ENCODE measurements at places on chromosomes 1 and 21.

GRCh38 chr21:19648391-19648790 lies 1244.8 kb upstream of the TMPRSS15 start:
- no peak for DNase-seq

DNA sequence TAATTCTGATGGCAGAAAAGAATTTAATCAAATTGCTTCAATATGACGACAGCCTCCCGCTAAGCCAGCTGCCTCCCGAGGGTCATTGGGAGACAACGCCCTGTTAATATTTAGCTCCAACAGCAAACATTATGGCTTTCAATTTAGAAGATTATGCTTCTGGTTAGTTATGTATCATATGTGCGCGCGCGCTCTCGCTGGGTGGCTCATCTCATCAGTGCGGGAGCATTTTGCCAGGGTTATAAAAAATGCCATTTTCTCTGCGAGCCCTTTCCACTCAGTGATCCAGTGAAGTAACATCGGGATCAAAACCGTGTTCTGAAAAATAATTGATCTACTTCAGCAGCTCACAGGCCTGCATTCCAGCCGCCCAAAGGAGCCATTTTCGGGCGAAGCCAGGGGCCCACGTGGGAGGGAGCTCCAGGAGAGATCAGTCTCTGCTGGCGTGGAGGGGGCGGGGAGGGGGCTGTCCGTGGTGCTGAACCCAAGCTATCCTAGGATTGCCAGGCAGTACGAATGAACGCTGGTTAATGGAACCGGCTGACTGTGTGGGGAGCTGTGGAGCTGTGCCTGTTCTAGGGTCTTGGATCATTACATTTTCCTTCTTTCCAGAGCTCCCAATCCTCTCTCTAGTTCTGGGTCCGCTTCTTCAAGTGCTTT lies 219.1 kb upstream of the ZC3H12A start:
- no peak for DNase-seq

DNA sequence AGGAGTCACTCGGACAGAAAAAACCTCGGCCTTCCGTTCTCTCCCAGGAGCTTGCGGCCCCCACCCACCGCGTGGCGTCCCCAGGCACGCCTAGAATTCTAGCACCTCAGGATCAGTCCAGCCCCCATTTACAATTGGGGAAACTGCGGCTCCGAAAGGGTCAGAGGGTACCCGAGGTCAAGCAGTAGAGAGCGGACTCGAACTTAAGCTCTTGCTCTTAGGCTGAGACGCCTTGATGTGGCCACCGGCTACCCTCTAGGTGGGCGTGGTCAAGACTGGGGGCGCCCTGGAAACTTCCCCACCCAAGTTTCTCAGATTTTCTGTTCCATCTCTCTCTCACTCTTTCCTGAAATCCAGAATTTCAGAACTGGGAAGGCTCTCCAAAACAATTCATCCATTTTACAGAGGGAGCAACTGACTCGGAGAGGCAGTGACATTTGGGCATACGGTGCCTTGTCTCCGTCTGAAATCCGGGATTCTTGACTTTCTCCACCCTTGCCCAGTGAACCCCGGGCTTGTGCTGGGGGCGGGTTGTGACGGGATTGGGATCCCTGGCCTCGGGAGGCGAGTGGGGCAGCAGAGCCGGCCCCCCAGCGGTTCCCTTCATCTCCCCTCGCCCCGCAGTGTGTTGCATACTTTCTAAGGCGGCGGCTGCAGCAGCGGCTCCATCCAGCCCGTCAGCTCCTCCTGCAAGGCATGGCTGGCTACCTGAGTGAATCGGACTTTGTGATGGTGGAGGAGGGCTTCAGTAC lies 777 bp downstream of the AZIN2 start:
- DNase-seq, result no peak

- DNase-seq, result no peak
These were observed 27.9 kb downstream of the MORC3 start for GRCh38 chr21:36347962-36348328.

DNA sequence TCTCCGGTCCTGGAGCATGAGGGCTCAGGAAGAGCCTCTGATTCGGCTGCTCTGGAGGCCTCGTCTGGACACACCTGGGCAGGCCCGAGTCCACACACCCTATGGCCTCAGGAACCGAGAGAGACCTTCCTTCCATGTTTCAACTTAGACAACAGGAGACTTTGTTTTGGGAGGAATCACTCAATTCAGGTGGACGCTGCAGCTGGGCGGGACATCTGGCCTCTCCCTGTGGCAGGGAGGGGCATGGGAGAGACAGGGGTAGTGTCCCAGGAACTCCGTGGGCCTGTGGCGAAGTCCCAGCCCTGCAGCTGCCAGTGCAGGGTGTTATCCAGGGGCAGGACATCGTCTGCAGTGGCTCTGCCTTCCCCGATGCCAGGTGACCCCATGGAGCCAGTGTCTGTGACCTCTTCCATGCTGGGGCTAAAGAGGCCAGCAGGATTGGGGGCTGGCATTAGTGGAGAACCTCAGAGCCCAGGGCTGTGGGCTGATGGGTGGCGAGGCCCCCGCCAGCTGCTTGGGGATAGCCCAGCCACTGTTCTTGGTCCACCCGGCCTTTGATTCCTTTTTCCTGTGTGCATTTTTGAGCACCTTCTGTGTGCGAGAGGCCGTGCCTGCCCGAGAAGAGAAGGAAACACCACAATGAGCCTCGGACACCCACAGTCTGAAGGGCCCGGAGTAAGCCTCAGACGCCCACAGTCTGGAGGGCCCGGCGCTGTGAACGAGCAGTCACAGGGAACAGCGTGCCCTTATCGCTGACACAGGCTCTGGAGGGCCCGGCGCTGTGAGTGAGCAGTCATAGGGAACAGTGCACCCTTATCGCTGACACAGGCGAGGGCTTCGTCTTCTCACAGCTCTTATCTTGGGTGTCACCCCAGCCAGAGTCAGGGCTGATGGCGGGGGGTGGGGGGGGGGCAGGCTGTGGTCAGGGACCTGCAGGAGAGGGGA lies 6.2 kb downstream of the COL18A1 start:
- DNase-seq, result no peak

- no peak for DNase-seq
These were observed 45.0 kb upstream of the DNAJC6 start for GRCh38 chr1:65264197-65264929.

- DNase-seq, result no peak
These were observed 3.6 kb downstream of the TFF1 start for GRCh38 chr21:42362700-42363099.

DNA sequence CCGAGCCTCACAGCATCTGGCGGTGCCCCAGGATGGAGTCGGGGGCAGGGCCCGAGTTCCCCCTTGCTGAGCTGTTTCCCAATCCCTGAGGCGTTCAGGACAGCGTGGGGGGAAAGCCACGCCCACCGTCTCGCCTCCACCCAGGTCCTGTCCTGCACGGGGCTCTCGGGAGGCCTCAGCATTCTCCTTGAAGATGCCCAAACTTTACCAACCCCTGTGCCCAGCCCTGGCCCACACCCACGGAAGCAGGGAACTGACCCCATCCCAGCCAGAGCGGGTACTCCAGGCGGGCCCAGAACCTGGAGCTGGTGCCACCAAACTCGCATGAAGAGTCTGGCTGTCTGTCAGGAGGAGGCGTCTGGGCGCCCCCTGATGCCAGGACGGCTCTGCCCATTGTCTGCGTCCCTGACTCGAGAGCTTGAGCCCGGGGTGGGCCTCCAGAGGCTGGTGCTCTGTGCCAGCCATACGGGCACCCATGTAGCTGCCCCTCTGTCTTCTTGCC lies 35.3 kb upstream of the POFUT2 start:
- no peak for DNase-seq

- DNase-seq, result no peak
These were observed 1.3 kb upstream of the DOCK7 start for GRCh38 chr1:62689524-62689923.

- DNase-seq, result no peak
These were observed 74.5 kb downstream of the NPHP4 start for GRCh38 chr1:5917591-5918274.

- DNase-seq, result no peak
These were observed 2.7 kb upstream of the PTPN22 start for GRCh38 chr1:113874012-113874879.

- DNase-seq, result no peak
These were observed 448 bp downstream of the G0S2 start for GRCh38 chr1:209675565-209676154.

DNA sequence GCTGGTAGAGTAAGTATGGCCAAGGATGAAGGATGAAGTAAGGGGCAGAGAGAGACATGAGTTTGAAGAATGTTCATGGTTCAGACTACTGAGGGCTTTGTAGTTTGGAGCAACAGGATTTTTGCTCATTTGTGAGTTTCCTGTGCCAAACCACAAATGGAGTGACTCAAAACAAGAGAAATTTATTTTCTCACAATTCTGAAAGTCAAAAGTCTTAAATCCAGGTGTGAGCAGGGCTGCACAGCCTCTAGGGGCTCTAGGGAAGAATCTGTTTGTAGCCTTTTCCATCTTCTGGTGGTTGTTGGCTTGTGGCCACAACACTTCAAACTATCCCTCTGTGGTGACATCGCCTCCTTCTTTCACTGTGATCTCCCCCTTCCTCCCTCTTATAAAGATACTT lies 58.9 kb downstream of the RHOU start:
- DNase-seq, result no peak

DNA sequence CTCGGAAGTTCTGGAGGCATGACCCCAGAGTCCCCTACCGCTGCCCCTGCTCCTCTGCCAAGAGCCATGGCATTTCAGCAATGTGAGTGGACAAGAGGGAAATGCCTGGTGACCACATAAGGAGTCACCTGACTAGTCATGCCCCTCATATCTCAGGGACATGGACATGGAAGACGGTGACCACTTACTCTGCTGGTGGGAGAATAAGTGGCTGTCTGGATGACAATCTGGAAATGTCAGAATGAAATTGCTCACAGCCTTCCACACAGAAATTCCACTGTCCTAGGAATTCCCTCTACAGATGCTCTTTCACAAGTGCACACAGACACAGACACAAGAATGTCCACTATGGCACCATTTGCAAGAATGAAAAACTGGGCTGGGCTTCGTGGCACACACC lies 24.3 kb upstream of the PLEKHG5 start:
- no peak for DNase-seq

DNA sequence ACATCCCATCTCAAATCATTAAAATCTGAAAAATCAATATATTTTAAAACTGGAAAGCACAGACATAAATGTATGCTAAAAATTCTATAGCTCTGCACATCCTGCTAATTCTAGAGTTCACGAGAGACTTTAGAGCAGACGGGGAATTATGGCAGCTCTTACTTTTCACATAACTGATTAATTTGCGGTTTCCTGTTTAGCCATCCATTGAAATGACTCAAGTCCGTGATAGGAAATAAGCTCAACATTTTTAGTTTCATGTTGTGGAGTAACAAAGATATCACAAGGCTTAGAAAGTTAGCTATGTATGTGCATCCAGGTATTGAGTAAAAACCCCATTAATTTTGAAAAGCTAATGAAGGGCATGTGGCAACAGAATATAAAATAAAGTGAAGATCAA lies 123.2 kb downstream of the SMYD2 start:
- DNase-seq, result no peak

DNA sequence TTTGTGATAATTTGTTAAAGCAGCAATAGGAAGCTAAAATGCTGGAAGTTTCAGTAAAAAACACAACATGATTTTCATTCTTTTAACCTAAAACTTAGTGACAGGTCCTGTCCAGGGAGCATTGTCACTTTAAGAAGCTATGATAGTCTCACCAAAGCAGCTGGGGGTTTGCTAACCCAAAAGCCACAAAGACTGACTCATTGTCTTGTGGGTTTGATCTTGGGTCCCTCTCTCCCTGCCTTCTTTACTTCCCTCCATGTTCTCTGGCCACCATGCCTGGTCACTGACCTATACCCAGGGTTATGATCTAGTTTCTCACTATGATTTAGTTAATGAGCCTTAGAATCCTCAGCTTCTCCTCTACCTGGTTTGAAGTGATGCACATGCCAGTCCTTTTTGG lies 213.5 kb upstream of the PTGFR start:
- no peak for DNase-seq

- no peak for DNase-seq
These were observed 73.5 kb downstream of the LRIG2 start for GRCh38 chr1:113146242-113147072.

GRCh38 chr1:171166361-171166760 lies 18.7 kb upstream of the FMO2 start:
- DNase-seq, result no peak

- no peak for DNase-seq
These were observed 27.6 kb downstream of the C1orf216 start for GRCh38 chr1:35691080-35691479.

DNA sequence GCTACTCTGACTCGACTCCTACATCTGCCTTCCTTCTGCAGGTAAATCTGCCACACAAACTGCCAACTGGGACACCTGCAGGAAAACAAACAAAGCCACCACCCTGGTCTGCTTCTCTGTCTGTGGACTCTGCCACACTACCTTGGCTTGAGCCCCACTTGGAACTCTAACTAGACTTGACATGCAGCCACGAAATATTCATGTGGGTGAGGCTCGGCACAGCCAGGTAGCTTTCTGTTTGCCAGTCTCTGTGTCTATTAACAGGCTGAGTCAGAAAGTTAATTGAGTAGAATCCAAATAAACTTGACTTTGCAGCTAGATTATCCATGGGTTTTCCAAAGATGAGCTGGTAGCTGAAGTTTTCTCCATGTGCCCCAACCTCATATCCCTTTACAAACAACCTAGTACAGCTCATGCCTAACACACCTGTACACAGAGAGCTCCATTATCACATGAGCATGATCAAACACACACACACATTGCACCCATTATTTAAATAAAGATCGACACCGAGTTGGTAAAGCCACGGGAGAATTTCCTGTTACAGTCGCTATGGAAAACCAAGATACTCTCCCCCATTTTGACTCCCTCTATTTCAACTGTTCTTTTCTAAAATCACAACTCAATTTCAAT lies 808 bp downstream of the C1orf116 start:
- no peak for DNase-seq

- DNase-seq, result no peak
These were observed 69.7 kb upstream of the IPO9 start for GRCh38 chr1:201759194-201759815.

DNA sequence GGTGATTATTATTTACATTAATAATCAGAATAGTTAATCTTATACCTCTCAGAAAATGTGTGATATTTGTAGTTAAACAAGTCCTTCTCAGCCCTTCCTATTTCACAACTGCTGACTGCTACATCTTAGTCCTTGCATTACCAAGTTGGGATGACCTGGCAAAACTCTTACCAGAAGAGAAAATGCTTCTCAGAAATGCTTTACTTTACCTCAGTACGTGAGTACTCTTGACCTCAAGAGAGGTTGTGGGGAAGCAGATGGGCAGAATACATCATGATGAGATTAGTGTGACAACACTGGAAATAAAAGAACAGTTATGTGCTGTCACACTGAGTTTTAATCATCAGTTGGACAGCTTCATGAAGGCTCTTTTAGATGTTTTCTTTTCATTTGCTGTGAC lies 16.2 kb downstream of the CFAP126 start:
- DNase-seq, result no peak

GRCh38 chr1:87292684-87293493 lies 35.8 kb upstream of the LMO4 start:
- peak; percentile 5 for DNase-seq

Measured in NCI-H1048 (cell line).